Endothelial cell (in vitro differentiated cells): ENCODE measurements at places on chromosomes 1 and 21. TPM values are rescaled to one million over a fixed set of nuclear protein-coding genes. Genes with fewer than 3 reads are reported as not detected.

Gene KRTAP10-3
- not detected for total RNA-seq

Gene GPR3
- 2.4 TPM for total RNA-seq

Gene SIM2
- total RNA-seq: 17.1 TPM

Gene PTPN14
- total RNA-seq: 46.3 TPM

Gene VTCN1
- total RNA-seq: 0.23 TPM

Gene TXLNA
- 65.3 TPM for total RNA-seq

Gene C2CD4D
- 0.95 TPM for total RNA-seq

Gene GPR37L1
- not detected for total RNA-seq

Gene ITLN2
- total RNA-seq: 118 TPM

Gene CLCA4
- not detected for total RNA-seq

Gene PDPN
- total RNA-seq: 4.3 TPM

Gene RAB7B
- not detected for total RNA-seq

Gene FAM72C
- total RNA-seq: 2.5 TPM

Gene NKAIN1
- total RNA-seq: 3.7 TPM

Gene USH2A
- not detected for total RNA-seq

Gene C1orf185
- not detected for total RNA-seq

Gene NBPF4
- total RNA-seq: not detected

Gene CD53
- 20.6 TPM for total RNA-seq

Gene IQGAP3
- total RNA-seq: 13.1 TPM

Gene NSUN4
- total RNA-seq: 27.8 TPM

Gene PPIAL4G
- 0.08 TPM for total RNA-seq

Gene LCE1F
- total RNA-seq: not detected

Gene SLC30A10
- total RNA-seq: not detected

Gene IL23R
- not detected for total RNA-seq

Gene LCE6A
- not detected for total RNA-seq

Gene KLHL20
- total RNA-seq: 32.8 TPM

Gene DMRTA2
- not detected for total RNA-seq

Gene LCE2C
- not detected for total RNA-seq

Gene CSRP1
- total RNA-seq: 111 TPM

Gene CELA2A
- total RNA-seq: not detected
